A549 treated with CpdA at 1 μM for 4 hours (cell line): ENCODE measurements at places on chromosomes 2 and 18. TPM values are rescaled to one million over a fixed set of nuclear protein-coding genes. Genes with fewer than 3 reads are reported as not detected.

KCNS3 gene
- 1.1 to 1.3 TPM (median 1.2 TPM) in 5 replicates for total RNA-seq

RESP18 gene
- not detected in 5 replicates for total RNA-seq

MAPK4 gene
- total RNA-seq: 0.03 to 0.16 TPM (median 0.08 TPM) in 5 replicates

PLCL1 gene
- total RNA-seq: not detected in 5 replicates

SCTR gene
- total RNA-seq: not detected in 5 replicates

AOX1 gene
- 2.5 to 3.8 TPM (median 2.9 TPM) in 5 replicates for total RNA-seq

POTEJ gene
- total RNA-seq: not detected in 5 replicates
